ENCODE measurements at places on chromosomes 1 and 21. TPM values are rescaled to one million over a fixed set of nuclear protein-coding genes. Genes with fewer than 3 reads are reported as not detected.

- ATAC-seq = no peak
Observed at GRCh38 chr1:15423355-15424077, 13.8 kb downstream of the EFHD2 start.

GRCh38 chr1:3015744-3016143 is 5.5 kb upstream of the ACTRT2 start:
- no peak for ATAC-seq

GRCh38 chr1:11273595-11274234 is 717 bp downstream of the UBIAD1 start:
- peak; percentile 16 for ATAC-seq

GRCh38 chr1:63864224-63864641 is 90.4 kb downstream of the ROR1 start:
- ATAC-seq = no peak

- ATAC-seq = no peak
Observed at GRCh38 chr1:162982364-162982763, 86.8 kb upstream of the RGS4 start.

- ATAC-seq = no peak
Observed at GRCh38 chr1:11617314-11617713, 36.9 kb downstream of the FBXO2 start.

DNA sequence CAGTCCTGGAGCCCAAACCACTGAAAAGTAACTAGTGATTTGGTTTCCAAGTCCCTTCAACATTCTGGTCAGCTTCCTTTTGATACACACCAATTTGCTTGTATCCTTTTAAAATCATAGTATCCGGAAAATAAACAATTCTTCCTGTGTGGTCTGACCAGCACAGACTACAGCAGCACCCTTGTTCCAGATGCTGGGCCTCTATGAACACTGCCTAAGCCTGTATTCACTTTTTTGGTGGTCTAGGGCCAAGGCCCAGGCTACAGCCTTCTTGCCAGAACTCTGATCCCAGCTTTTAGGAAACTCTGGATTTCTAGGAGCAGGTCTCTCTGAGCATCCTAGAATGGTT is 801 bp upstream of the DDAH1 start:
- ATAC-seq = no peak

DNA sequence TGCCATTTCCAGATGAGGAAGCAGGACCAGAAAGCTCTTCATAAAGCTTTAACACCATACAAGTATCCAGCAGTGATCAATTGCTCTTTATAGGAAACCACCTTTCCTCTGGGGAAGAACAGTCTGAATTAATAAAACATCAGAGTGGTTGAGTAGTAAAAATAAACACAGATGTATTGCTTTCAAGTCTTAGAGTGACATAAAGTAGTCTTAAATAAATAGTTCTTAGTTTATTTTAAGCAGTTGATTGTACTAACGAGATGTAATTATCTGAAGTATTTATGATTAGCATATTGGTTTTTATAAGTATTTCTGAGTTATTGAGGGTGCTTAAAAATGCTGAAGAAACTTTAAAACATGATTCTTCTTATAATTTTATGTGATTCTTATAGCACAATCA is 67.0 kb downstream of the PRKAA2 start:
- no peak for ATAC-seq

GRCh38 chr21:40837456-40837855 is 9.5 kb downstream of the DSCAM start:
- no peak for ATAC-seq

- ATAC-seq = no peak
Observed at GRCh38 chr1:176643536-176643935, 180.6 kb downstream of the PAPPA2 start.

- no peak for ATAC-seq
Observed at GRCh38 chr1:231612393-231613089, 14.0 kb upstream of the DISC1 start.

Gene MOV10
- total RNA-seq = 14.0 TPM

Gene LGR6
- total RNA-seq = 0.42 TPM

Gene RCSD1
- 20.6 TPM for total RNA-seq

Gene AK5
- 5.3 TPM for total RNA-seq

Gene KIF21B
- 1.9 TPM for total RNA-seq

Gene MAEL
- 0.72 TPM for total RNA-seq

Gene LTN1
- total RNA-seq = 24.1 TPM

Gene GBP5
- 2.7 TPM for total RNA-seq

Gene NLRP3
- total RNA-seq = 3.1 TPM

All from gastroesophageal sphincter (tissue), 4 donors.